ENCODE measurements at places on chromosomes 7 and 10. TPM values are rescaled to one million over a fixed set of nuclear protein-coding genes. Genes with fewer than 3 reads are reported as not detected.

The SAMD8 gene
- 12.3 TPM for polyA plus RNA-seq

The SLC18A3 gene
- 3.5 TPM for polyA plus RNA-seq

The ADCYAP1R1 gene
- polyA plus RNA-seq = 4.4 TPM

DNA sequence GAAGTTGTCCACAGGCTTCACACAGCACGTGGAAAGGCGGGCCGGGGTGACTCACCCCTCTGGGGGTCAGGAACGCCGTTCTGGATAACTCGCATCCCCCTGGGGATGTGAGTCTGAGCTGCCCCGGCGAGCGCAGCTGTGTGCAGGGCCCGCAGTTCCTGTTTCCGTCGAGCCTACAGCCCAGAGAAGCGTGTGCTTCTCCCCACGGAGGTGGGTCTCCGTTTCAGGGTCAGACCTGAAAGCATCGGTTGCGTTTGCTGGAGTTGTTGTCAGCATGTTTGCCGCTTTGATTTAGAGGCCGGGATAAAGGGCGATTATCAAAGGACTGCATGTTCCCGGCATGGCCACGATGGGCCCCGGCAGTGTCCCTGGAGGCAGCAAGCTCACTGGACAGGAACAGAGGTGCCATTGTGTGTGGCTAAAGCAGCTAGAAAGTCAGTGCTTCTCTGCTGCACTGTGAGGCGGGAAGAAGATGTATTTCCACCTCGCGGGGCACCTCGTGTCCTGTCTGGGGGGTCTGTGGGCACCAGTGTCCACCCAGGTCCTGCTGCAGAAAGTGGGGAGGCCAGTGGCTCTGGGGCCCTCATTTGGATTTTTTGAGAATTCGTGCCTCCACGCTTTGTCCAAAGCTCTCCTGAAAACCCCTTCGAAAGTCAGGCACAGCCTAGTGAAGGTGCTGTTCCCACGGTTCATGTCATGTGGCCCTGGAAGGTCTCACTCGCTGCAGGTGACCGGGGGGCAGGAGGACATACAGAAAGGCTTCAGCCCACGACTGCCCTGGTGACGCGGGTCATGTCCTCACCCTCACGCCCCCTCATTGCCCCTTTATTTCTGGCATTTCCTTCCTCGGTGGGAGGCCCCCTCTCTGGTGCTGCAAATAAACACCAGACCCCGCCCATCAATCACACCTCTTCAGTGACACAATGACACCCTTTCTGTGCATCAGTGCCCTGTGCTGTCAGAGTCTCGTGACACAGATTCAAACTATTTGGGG, 27.4 kb upstream of the GDI2 start:
- DNase-seq = no peak

DNA sequence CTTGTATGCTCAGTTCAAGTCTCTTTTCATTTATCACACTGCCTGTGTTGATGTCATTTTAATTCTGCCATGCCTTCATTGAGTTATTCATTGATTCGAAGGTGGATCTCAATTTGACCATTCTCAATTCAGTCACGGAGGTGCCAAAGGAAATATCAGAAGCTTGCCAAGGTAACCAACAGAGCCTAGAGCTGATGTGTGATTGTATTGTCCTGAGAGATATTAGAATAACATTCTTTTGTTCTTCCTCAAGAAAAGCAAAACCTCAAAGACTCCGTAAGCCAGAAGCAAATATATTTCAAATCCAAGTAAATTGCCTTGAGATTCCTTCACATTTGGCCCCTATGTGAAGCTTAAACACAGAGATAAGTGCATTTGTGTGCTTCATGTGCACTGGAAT, 345.3 kb downstream of the CXCL12 start:
- no peak for DNase-seq

GRCh38 chr7:22418251-22419046, 61.5 kb upstream of the RAPGEF5 start:
- DNase-seq = no peak

DNA sequence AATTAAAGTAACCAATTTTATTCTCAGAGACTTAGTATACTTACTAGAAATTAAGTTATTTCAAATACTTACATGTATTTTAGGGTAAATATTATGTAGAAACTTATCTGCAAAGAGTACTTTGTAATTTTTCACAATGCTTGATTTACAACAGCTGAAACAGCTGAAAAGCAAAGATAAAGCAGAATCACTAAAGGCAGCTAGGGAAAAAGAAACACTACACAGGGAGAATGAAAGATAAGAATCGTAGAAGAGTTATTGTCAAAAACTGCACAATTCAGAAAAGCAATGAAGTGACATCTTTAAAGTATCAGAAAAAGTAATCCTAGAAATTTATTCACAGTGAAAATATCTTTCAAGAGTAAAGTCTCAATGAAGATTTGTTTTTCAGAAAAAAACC, 69.7 kb upstream of the ZNF804B start:
- DNase-seq = no peak

GRCh38 chr7:147296986-147297385, 1180.4 kb downstream of the CNTNAP2 start:
- DNase-seq = no peak

- DNase-seq = no peak
Observed at GRCh38 chr10:7892146-7892545, 73.8 kb downstream of the TAF3 start.

DNA sequence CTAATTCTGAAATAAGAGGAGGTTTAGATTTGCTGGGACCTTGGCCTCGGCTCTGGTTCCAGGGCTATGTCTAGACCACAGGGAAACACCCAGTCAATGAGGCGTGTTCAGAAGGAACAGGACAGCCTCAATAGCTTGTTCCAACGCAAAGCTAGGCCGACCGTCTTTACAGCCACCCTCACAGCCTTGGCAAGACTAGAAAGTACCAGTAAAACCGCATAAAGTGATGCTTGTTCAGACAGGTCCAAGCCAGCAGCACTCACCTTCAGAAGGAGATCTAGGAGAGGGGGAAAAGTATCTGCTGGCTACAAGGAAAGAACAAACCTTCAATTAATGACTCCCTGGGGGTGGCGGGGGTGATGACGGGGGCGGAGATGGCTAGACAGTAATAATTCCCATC, 50.1 kb upstream of the LMTK2 start:
- DNase-seq = no peak

DNA sequence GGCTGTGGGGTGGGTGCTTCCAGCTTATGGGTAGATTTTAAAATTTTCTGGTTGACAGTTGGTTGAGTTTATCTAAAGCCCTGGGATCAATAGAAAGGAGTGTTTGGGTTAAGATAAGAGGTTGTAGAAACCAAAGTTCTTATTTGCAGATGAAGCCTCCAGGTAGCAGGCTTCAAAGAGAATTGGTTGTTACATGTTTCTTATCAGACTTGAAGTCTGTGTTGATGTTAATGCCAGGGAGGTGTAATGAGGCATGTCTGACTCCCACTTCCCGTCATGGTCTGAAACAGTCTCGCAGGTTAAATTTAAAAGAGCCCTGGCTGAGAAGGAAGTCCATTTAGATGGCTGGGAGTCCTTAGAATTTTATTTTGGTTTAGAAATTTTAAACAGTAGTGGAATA, 165.2 kb upstream of the TMEM72 start:
- peak; percentile 22 for DNase-seq

DNA sequence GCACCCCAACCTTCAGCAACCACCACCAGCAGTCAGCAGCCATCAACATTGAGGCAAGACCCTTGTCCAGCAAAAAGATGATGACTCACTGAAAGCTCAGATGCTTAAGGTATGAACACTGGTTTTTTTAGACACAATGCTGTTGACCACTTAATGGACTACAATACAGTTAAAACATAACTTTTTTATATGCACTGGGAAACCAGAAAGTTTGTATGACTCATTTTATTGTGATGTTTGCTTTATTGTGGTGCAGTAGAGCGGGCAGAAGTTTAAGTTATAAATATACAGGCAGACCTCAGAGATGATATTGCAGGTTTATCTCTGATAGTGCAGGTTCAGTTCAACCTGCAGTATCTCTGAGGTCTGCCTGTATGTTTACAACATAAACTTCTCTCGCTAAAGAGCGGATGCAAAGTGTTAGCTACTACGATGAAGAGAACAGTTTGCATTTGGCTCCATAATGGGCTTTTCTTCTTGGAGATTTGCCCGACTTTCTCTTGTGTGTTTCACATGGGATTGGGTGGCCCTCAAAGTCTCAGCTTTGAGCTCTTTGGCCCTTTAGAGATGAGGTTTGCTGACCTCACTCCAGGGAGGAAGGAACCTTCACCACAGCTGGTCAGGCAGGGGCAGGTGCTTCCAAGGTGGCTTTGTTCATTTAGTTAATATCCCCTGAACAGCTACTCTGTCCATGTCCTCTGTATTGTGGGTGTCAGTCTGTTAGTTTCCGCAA, 84.4 kb upstream of the SHH start:
- DNase-seq = no peak

All from large intestine (tissue), 12 donors.